ENCODE measurements at places on chromosomes 4 and X.

DNA sequence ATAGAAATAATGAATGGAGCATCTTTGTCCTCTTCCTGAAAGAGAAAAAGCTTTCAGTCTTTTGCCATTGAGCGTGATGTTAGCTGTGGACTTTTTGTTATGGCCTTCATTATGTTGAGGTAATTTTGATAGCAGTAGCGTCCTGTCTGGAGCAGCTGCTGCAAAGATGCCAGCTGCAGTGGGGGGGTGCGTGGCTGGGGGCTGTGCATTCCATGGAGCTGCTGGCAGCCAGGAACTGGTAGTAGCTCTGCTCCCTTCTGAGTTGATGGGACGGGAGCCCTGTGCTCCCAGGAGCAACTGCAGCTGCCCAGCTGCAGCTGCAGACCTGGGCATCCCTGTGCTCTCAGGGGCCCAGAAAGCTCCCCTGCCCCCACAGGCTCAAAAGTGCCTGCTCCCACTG is 50.4 kb downstream of the CCDC160 start:
- no peak for DNase-seq

DNA sequence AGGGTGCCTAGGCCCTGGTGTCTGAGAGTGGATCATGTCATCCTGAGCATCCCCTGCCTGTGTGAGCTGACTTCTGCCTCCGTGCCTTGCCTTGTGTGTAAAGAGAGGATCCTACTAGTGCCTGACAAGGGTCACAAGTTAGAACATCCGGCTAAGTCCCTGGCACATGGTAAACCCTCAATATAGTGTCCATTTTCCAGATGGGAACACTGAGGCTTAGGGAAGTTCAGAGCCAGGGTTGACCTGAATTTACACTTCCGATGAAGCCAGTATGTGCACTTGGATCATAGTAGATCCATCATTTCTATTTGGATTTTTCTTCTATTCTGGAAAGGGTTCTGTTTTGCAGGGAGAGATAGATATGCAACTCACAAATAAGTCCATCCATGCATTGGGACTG is 12.5 kb upstream of the PSAPL1 start:
- no peak for DNase-seq

GRCh38 chr4:8820178-8821102 is 51.2 kb downstream of the HMX1 start:
- DNase-seq = no peak

- no peak for DNase-seq
Observed at GRCh38 chr4:154435895-154436294, 55.7 kb downstream of the DCHS2 start.

DNA sequence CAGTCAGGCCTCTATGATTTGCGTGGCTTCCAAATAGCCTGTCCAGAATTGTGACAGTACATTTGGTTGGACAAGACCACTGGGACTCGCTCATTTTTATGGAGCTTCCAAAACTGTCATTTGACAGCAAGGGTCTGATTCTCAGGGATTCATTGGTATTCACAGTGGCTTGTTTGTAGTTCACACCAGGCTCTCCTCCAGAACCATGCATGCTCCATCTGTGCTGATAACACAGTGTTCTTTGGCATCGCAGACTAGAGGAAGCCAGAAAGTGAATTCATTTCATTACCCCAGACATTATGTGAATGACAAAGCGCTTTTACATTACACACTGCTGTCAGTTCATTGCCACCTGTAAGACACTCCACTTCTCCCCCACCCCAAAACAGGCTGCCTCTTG is 208.3 kb downstream of the ARHGAP10 start:
- no peak for DNase-seq

- DNase-seq = no peak
Observed at GRCh38 chrX:13078739-13079444, 34.5 kb upstream of the FAM9C start.

DNA sequence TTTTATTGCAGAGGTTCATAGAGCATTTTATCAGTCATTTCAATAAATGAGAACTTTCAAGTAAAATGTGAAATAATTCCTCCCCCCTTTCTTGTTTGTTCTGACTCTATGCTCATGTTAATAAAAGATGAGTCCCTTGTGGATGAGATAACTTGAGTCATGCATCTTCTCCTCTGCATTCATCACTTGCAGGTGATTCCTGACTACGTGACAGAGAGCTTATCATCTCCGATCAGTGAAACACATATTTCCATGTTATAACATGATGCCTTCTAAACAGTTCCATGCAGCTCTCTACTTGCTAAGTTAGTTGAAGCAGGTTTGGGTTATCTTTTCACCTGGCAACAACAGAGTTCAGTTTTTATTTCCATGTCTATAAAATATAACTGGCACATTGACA is 160.1 kb upstream of the ANKRD50 start:
- DNase-seq = no peak

- DNase-seq = no peak
Observed at GRCh38 chr4:53702334-53703266, 111.3 kb upstream of the LNX1 start.

GRCh38 chrX:3527166-3527565 is 180.7 kb upstream of the MXRA5 start:
- no peak for DNase-seq

DNA sequence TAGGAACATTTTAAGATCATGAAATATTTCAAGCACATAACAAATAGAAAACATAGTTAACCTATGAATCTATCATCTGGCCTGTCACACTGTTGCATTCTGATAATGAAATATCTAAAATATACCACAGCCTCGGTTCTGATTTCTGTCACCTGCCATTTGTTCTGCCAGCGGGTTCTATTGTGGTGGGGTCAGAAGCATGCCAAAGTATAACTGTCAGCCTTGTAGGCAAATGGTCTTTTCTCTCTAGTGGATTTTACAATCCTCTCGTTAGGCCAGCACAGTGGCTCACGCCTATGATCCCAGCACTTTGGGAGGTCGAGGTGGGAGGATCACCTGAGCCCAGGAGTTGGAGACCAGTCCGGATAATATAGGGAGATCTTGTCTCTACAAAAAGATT is 47.9 kb downstream of the HTRA3 start:
- no peak for DNase-seq

- DNase-seq = no peak
Observed at GRCh38 chr4:176309046-176309445, 10.7 kb upstream of the SPCS3 start.

GRCh38 chr4:71322425-71322824 is 16.4 kb upstream of the SLC4A4 start:
- DNase-seq = no peak

GRCh38 chr4:54169176-54169575 is 59.9 kb upstream of the PDGFRA start:
- DNase-seq = no peak

DNA sequence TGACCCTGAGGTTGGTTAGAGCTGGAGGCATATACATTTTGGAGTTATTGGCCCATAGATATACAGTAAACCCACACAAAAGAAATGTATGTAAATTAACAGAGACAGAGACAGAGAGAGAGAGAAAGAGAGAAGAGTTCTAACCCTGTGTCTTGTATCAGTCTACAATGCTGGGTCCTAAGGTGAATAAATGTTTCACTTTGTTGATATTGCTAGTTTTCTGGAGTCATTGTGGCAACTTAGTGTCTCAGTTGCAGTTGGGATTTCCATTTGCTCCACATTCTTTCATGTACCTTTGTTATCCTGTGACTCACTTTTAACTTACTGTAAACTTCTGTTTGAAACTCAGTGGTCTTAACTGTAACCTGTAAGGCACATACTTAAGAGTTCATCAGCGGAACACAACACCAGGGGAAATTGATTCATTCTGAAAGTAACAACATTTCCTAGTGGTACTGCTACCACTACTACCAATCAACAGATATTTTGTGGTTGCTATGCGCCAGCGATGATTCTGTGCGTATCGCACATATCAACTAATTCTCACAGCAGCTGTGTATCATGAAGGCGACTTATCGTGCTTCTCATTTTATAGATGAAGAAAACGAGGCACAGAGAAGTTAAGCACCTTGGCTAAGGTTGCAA is 38.5 kb upstream of the ETDA start:
- no peak for DNase-seq

GRCh38 chr4:170110285-170110672 is 20.5 kb upstream of the AADAT start:
- DNase-seq = no peak

DNA sequence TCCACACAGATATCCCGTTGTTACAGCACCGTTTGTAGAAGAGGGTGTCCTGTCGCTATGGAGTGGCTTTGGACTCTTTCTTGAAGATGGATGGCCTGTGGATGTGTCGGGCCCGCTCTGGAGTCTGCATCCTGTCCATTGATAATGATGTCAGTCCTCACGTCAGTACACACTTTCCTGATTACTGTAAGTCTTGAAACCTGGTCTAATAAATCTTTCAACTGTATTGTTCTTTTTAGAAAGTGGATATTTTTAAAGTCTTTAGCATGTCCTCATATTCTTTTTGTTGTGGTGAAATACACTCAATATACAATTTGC is 14.9 kb downstream of the MSANTD1 start:
- DNase-seq = no peak

DNA sequence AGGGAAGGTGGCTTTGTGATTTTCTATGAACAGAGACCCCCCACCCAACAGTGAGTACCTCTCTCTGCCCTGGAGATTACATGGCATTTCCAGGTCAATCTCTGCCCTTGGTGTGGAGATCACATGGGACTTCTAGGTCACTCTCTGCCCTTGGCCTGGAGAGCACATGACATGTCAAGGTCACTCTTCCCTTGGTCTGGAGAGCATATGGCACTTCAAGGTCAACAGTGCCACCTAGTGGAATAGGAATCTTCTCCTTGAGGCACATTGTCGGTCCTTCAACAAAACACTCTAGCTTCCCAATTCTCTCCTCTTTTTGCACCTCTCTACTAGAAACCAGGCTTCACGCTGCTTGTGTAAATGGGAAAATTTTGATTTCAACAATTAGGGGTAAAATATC is 66.2 kb upstream of the TACR3 start:
- no peak for DNase-seq

DNA sequence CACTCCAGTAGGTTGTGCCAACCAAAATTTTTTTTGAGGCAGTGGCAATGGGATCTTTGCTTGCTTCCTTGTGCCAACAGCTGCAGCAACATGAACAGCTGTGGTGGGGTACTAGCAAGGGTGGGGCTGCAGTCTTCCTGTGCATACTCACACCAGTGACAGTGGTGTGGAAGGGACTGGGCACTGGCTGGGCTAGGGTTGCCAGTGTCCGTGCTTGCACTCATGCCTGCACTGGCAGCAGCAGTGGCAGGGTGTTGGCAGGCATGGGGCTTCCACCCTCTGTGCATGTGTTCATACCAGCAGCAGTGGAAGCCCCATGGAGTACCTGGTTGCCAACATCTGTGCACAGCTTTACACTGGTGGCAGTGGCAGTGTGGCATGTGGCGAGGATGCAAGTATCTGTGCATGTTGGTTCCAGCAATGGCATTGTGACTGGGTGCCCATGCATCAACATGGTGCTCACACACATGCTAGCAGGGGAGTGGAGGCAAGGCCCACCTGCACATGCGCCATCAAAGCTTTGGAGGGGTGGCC is 1312.6 kb downstream of the PCDH18 start:
- DNase-seq = no peak

- DNase-seq = no peak
Observed at GRCh38 chr4:72991873-72992272, 77.6 kb downstream of the COX18 start.
